Skeletal muscle tissue (tissue), 5 donors: ENCODE measurements at places on chromosomes 11 and 22. TPM values are rescaled to one million over a fixed set of nuclear protein-coding genes. Genes with fewer than 3 reads are reported as not detected.

The TMEM25 gene
- total RNA-seq: 8.9 TPM

The LRRC10B gene
- total RNA-seq: not detected

The OR8G1 gene
- total RNA-seq: under 0.01 TPM

The PRODH gene
- 3.7 TPM for total RNA-seq

The PAK1 gene
- 52.2 TPM for total RNA-seq

The DEUP1 gene
- not detected for total RNA-seq

The ZNF215 gene
- 1.6 TPM for total RNA-seq

The RIC3 gene
- total RNA-seq: 0.52 TPM

The SCGB1D4 gene
- not detected for total RNA-seq

The OR5B17 gene
- total RNA-seq: not detected

The CRYBB1 gene
- 1.0 TPM for total RNA-seq

The APOL2 gene
- 21.4 TPM for total RNA-seq

The DUSP8 gene
- total RNA-seq: 0.52 TPM

The RASSF10 gene
- 0.52 TPM for total RNA-seq

The KDM4D gene
- 1.0 TPM for total RNA-seq

The OR56A1 gene
- under 0.01 TPM for total RNA-seq

The SCN3B gene
- 8.9 TPM for total RNA-seq

The PRDX5 gene
- 144 TPM for total RNA-seq

The RRM1 gene
- 58.5 TPM for total RNA-seq

The MPEG1 gene
- 11.0 TPM for total RNA-seq

The DEPDC7 gene
- 9.9 TPM for total RNA-seq

The RIMBP3B gene
- not detected for total RNA-seq
